ENCODE measurements at places on chromosomes 2 and 18.

DNA sequence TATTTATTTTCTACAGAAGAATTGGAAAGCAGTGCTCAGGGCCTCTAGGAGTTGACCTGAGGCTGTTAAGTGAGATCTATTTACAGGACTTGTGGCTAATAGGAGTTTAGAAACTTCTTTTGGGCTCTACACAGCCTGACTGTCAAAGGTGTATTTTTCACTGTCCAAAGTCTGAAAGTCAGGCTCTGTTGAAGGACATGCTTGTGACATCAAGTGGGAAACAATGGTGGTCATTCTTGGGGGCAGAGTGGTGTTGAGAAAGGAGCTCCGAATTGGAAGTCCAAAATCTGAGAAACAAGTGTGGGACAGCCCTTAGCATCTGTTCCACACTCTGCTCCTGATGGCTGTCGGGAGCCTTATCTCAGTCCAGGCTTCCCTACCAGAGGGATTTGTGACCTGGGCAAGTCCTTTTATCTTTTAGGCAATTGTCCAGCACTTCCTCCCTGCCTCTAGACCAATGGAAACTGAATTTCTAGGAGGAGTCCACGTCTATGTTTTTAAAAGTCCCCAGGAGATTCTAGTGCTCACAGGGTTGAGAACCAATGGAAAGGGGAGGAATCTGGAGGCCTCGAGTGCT is 76.4 kb downstream of the LIPG start:
- no peak for DNase-seq

DNA sequence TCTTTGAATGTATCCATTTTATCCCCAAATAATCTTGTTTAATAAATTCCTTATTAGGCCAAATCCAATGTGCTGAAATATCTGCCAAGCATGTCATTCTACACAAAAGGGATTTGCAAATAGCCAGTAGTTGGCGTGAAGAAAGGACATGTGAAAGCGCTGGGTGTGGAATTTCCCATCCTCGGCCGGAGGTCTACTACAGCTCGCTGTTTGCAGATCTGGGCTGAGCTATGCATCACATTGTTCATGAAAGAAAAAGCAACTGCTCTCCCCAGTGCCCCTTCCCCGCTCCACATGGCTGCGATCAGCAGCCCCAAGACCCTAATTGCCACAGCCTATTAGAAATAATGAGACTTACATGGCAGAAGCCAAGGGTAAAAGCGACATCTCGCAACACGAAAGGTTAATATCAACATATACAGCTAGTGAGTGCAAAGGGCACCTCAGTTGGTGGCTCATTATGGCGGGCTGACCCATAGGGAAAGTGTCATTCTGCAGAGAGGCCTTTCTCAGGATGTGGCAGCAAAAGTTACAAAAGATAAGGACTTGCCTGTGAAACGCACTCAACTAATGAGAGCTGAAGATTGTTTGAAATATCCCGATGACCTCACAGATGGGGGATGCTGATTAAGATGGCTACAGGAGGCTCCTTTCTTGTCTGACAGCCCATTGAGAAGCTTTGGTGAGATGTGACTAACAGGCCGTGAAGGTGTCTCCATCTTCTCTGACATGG is 126.9 kb upstream of the CYP1B1 start:
- no peak for DNase-seq

DNA sequence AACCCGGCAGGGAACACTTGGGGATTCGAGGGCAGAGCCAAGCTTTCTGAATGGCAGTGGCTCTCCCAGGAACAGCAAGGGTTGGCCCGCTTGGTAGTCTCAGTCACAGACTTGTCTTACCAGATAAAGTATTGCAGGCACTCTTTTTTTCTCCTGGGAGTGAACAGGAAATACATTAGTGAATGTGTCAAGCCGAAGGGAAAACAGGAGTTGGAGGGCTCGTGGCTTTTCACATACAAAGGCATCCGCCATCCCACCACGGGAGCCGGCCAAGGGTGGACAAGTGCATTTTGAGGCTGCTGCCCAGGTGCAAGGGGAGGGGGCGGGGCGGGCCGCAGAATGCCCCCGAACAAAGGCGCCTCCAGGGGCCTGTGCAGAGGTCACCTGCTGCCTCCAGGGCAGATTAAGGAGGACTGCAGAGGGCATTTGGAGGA is 163.3 kb upstream of the SIX3 start:
- DNase-seq: no peak

GRCh38 chr2:6679471-6679870 is 186.2 kb downstream of the CMPK2 start:
- DNase-seq: no peak

DNA sequence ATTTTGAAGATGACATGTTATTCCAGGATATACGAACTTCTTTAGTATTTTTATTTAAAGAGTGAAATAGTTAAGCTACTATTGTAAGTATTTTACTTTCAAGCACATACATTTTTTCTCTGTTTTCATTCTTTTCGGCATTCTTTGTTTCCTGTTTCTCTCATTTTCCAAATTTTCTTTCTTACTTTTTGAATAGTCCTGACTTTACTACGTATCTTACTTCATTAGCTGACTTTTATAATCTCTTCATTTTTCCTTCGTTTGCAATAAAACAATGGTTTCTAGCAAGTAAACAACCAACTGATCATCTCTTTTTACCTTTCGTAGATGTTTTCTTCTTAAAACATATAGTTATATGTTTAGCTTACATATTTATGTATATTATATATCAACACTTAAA is 11.8 kb downstream of the CAVIN2 start:
- no peak for DNase-seq

GRCh38 chr2:127107622-127107999 is 657 bp upstream of the BIN1 start:
- peak; percentile 31 for DNase-seq

DNA sequence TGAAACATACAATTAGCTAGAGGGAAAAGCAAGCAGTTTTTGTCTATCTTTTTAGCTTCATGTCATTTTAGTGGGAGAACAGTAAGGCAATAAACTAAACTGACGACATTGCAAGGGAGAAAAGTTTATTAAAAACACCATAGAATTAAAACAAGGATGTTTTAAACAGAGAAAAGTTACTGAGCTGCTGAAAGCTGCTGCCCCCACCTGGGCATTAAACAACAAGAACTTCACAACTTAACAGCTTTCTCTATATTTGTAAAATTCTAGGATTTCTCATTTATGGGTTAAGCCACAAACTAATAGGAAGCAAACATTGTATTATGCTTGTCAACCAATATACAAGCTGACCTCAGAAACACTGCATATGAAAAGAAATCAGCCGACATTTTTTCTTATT is 289.2 kb downstream of the ERBB4 start:
- no peak for DNase-seq

- DNase-seq: no peak
Observed at GRCh38 chr2:241505086-241505780, 3.2 kb downstream of the STK25 start.

DNA sequence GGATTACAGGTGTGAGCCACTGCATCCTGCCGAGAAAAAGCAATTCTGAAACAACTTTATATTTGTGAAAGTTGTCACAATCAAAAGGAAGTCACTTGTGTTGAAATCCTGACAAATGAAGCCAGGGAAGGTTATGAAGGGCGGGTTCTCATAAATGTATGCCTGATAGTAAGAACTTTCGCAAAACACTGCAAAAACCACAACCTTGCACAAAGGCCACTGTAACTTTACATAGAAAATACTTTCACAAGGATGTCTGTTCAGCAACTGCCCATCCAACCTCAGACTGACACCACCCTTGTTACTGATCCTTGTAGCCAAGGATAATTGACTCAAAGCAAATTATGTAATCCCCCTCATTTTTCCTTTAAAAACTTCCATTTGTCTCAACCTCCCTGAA is 90.6 kb downstream of the SLC4A3 start:
- no peak for DNase-seq

DNA sequence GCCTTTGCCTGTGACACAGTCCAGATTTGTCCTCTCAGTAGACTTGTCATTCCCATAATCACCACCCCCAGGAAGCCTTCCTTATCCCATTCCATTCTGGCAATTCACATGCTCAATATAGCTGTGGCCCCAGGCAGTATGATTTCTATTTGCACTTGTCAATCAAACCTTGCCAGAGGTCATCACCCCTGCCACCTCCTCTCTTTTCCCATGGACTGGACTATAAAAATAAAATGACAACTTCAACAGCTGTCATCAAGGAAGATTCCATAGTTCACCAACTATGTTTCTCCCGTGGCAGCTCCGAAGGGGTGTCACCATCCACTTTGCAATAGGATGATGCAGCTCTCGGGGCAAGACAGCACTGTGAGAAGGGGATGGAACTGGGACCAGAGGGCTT is 255.7 kb downstream of the CELF4 start:
- DNase-seq: no peak

DNA sequence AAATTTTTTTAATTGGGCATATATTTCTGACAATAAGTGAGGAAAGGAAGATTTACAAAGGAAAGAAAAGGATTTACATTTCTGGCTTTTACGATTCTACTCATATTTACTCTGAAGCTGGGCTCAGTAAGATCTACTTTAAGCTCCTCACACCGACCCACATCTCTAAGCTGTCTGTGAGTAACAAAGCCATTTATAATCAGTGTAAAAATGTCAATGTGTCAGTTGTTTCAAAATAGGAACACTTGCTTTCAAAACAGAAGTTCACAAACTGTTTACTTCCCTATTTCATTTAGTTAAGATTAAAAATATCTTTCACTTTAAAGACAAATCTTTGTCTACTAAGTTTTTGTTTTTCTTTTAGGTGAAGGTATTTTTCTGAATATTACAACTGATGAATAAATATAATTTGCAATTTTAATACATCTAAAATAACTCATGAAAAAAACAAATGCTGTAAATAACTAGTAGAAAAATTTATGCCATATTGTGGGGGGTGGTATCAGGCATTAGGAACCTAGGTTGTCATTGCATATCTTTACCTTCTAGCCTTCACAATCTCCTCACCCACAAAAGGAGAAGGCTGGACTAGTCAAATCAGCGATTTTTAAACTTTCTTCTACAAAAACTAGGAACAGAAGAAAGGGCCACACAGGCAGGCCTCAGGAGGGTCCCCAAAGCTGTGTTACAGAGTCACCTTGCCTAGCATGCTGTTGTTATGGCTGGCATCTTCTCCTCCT is 64.5 kb downstream of the TMEM131 start:
- no peak for DNase-seq

GRCh38 chr18:77063260-77063659 is 69.3 kb downstream of the MBP start:
- no peak for DNase-seq

Measured in NCI-H524 (cell line).